Muscle of leg (tissue), 16 donors: ENCODE measurements at places on chromosomes 2 and 18. TPM values are rescaled to one million over a fixed set of nuclear protein-coding genes. Genes with fewer than 3 reads are reported as not detected.

DNA sequence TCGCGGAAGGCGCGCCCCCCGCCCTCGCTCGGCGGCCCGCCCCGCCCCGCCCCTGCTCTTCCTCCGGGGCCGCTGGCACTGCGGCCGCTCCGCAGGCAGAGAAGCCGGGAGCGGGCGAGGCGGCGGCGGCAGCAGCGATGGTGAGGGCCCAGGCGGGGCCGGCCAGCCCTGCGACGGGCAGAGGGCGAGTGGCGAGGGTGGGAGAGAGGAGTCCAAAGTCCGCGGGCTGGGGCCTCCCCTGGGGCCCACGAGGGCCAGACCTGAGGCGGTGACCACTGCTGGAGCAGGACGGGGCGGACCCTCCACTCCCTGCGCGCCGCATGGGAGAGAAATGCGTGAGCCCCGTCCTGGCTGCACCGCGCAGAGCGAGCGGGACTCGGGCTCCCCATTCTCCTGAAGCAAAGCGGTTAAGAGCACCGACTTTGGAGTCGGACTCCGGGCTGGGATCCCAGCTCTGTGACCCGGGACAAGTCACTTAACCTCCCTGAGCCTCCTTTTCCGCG is at the start of gene VAMP5:
VAMP5 (plus strand) TSS at position 78 of the 503 bp plus-strand sequence; CDS start at position 138, 60 bp downstream.
- peak; percentile 59 for DNase-seq

DNA sequence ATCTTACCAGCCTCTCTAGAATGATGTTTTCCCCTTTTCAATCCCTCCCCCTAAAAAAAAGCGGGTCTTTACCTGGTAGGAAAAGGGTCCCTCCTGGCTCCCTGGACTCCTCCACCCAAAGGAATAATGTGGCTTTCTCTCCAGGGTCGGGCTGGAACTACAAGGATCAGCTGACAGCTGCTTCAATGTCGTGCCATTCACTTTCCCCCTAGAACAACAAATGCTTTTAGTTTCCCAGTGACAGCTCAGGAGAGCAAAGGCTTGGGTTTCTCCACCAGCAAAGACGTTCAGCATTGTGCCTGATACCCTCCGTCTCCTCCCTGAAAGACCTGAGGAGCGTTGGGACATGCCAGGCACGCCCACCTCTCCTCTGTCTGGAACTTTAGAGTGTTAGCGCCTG is 173.8 kb upstream of the SIX3 start:
- no peak for DNase-seq

- no peak for DNase-seq
Measured at GRCh38 chr18:36942264-36942663, 113.3 kb downstream of the KIAA1328 start.

The UGT1A9 gene
- not detected for total RNA-seq

The TNFRSF11A gene
- 2.0 TPM for total RNA-seq

The LRRC30 gene
- 6.5 TPM for total RNA-seq

The PLCD4 gene
- total RNA-seq, result 41.8 TPM

GRCh38 chr2:201532686-201533304 is 81.3 kb downstream of the STRADB start:
- no peak for DNase-seq

GRCh38 chr2:16653083-16653375 is 12.6 kb downstream of the CYRIA start:
- DNase-seq, result no peak

GRCh38 chr2:218832520-218832919 is 917 bp upstream of the PRKAG3 start:
- peak; percentile 83 for DNase-seq

- DNase-seq, result no peak
Measured at GRCh38 chr2:11543337-11544216, 9.7 kb downstream of the GREB1 start.

DNA sequence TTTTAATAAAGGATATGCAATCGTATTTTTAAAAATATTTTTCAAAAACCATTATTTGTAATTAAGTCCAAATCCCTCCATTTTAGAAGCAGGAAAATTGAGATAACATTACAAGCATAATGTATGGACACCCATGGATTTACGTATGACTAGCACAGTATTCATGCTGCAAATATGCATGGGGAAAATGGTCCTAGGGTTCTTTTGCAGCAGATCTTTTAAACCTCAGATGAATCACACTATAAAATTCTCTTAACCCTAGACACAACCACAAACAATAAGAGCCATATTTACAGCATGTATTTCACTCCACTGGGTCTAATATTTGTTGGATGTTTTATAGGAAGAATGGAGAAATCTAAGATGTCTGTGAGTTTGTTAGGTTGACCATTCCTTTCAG is 453.4 kb downstream of the TGIF1 start:
- DNase-seq, result no peak

- DNase-seq, result no peak
Measured at GRCh38 chr2:23430263-23430662, 45.3 kb downstream of the KLHL29 start.

The EGR4 gene
- total RNA-seq, result not detected

DNA sequence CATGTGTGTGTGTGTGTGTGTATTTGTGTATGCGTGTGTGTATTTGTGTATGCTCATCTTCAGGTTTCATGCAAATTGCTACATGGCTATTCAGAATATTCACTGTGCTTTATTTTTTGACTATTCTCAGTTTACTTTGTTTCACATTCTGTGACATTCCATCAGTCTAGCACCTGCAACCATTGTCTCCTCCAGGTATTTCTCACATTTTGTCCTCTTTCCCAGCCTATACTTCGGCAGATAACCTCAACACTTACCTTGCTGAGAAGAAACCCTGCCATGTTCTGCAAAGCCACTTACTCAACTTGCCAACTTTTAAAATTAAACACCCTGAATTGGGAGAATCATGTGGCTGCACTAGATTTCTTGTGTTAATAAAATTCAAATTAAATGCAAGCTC is 135.4 kb upstream of the REG3A start:
- no peak for DNase-seq

GRCh38 chr2:53787614-53788289 is 908 bp downstream of the ERLEC1 start:
- DNase-seq, result peak; percentile 24

DNA sequence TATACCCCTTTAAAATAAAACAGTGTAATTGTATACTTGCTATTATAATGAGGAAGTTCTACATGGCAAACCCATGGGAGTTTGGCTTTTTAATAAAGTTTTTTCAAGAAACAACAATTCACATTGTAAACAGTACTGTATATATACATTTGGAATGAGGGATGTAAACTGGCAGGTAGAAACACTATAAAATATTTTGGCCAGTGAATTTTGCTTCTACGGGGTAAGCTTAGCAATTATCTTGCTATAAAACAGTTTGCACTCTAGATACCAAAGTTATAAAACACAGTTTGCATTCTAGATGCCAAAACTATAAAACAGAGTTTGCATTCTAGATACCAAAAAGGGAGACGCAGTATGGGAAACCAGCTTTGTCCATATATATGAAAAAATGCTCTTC is 16.6 kb downstream of the THUMPD2 start:
- no peak for DNase-seq

DNA sequence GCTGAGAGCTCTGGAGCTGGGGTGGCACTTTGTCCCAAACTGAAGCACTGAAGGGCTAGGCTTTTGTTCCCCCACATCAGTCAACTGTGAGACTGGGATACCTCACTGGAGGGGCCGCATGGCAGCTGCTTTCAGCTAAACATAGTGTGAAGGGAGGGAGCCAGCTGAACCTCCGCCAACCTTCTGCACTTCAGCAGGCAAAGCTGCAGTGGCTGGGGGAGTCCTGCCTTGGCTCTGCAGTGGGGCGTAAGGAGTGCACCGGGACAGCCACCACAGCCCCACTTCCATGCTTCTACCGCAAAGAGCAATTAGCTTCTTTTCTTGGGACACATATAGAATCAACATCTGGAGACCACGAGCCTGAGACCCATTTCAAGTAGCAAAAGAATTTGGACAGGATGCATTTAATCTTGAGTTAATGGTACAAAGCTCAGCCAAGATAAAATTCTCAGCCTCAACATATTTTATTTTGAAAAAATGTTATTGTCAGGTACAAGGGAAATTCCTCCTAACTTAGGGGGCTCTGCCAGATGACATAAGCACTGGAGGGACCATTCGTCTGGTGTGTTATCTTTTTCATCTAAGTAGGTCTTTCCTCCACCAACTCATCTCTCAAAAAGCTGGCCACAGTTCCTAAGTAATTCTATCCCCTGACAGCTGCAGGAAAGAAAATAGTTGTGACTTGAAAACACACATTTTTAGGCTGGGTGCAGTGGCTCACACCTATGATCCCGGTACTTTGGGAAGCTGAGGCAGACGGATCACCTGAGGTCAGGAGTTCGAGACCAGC is 25.6 kb upstream of the MYCN start:
- DNase-seq, result peak; percentile 91

DNA sequence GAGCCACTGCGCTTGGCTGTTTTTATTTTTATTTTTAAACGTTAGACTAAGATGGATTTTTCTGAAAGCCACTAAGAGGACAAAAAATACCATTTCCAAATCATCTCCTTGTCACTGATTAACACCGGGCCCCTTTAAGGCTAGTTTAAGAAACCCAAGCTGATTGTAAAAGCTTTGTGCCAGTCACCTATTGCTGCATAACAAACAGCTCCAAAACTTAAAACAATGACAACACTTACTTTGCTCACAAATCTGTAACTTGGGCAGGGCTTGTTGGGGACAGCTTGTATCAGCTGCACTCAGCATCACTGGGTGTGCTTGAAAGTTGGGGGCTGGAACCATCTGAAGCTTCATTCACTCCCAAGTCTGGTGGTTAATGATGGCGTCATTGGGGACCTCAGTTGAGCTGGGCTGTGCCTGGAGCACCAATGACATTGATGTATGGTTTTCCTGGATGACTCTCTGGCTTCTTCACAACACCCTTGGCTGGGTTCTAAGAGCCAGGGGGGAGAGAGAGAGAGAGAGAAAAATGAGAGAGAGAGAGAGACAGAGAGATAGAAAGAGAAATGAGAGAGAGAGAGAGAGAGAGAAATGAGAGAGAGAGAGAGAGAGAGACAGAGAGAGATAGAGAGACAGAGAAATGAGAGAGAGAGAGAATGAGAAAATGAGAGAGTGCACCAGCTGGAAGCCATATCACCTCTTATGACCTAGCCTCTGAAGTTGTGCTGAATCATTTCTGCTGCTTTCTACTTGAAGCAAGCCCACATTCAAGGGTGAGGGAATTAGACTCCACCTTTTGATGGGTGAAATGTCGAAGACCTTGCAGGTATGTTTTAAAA is 26.0 kb upstream of the ATG16L1 start:
- DNase-seq, result no peak

GRCh38 chr18:3294435-3295080 is 32.6 kb downstream of the MYL12B start:
- no peak for DNase-seq

The ALKAL2 gene
- 1.1 TPM for total RNA-seq

DNA sequence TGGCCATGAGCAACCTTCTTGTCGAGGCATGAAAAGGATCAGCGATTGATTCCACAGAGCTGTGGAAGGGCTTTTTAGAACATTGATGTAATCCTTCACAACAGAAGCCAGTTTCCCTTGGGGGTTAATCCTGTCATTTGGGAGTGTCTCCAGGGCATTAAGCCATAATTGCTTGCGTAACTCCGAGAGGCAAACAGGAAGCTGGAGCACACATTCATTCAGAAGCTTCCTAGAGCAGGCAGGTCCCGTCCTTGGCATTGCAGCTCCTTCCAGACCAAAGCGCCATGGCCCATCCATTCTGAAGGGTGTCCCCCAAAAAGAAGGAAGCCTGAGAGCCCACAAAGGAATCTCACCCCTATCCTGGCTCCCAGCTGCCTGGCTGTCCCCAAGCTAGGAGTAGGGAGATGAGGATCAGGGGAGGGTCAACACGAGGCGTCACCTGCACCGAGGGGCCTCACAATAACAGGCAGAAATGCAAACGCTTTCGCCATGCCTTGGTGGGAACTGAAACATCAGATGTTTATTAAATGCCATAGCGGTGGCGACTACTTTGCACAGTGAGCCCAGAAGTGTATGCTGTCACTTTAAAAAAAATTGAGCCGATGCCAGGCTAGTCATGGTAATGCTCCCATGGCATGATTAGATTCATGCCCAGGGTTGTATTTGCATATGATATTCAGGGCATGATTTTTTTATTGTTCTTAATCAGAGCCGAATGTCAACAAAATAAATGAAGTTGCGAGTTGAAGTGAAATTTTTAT is 339.4 kb downstream of the BCL11A start:
- DNase-seq, result peak; percentile 19

GRCh38 chr2:186559848-186560247 is 30.0 kb upstream of the ITGAV start:
- no peak for DNase-seq

DNA sequence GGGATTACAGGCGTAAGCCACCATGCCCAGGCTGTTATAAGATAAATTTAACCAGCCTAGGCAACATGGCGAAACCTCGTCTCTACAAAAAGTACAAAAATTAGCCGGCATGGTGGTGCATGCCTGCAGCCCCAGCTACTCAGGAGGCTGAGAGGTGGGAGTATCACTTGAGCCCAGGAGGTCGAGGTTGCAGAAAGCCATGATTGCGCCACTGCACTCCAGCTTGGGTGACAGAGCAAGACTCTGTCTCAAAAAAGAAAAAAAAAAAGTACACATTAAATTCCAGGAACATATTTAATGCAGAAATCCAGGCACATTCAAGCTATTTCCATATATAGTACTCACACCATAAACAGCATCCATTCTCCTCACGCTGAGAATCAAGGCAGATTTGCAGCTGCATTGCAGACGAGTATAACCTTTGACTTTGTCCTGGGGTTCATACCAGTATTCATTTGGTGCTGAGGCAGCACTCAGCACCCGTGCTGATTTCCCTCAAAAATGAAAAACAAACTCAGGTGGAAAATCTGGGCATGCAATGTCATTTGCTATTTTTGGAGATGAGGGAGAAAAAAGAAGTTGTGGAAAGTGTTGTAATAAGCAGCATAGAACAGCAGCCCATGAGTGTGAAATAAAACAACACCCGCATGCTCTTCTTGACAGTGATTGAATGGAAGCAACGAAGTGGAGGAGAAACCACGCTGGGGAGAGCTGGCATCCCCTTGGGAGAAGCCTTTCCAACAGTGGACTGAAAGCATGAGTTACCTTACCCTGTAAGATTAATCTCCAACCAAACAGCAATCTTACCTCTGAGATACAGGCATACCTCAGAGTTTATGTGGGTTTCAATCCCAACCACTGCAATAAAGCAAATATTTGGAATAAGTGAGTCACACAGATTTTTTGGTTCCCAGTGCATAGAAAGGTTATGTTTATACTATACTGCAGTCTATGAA is 46.8 kb upstream of the ANXA4 start:
- peak; percentile 56 for DNase-seq

GRCh38 chr2:162022290-162022945 is 51.6 kb downstream of the DPP4 start:
- no peak for DNase-seq

DNA sequence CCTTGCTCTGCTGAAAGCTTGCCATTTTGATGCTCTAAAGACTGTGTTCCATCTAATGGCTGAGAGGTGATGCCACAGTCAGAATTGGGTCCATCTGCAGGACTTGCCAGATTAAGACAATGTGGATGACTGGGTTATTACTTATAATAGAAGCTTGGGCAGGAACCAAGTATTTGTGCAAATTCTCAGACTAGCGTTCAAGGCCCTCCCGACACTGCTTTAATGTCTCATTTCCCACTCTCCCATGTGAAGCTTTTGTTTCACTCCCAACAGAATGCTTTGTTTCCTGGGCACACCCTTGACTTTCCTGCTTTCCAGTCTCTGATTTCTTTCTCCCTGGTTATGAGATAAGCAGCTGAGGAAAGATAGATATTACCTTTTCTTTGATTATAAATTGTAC is 215.8 kb downstream of the KCNS3 start:
- DNase-seq, result no peak

The BOD1L2 gene
- not detected for total RNA-seq

- DNase-seq, result no peak
Measured at GRCh38 chr18:14943967-14944636, 196.1 kb downstream of the ANKRD30B start.
